ENCODE measurements at places on chromosomes 5 and 9. TPM values are rescaled to one million over a fixed set of nuclear protein-coding genes. Genes with fewer than 3 reads are reported as not detected.

GRCh38 chr5:124605541-124605940, 140.9 kb downstream of the ZNF608 start:
- DNase-seq = peak; percentile 50

DNA sequence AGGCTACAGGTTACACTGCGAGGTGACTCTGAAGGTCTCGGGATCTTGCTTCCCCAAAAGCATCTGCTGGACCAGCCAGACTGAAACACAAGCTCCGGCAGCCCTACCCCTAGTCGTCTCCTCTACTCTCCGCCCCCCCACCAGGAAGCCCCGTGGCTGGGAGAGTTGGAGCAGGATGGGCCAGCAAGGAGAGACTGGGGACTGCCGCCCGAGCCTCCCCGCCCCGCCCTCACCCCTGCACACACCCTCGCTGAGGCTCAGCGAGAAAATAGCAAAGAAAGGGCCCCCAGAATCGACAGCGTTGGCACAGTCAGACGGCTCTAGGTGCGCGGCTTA, 1.3 kb downstream of the TRIM7 start:
- no peak for DNase-seq

The ANKRD20A1 gene
- total RNA-seq = 1.3 TPM

DNA sequence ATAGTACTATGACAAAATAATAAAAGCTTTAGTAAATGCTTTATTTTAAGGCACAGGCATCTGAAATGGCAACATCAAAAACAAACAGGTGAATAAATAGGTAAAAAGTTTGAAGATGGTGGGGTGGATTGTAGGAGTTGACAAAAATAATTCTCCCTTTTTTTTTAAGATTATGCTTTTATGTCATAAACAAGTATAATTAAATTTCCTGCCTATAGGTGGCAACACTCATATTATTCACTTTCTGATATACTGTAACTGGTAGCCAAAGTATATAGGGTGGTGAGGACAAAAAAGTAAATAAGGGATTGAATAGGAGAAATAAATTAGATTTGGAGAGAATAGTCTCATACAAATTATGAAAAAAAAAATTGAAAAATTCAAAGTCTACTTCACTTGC, 120.0 kb upstream of the ACOT12 start:
- no peak for DNase-seq

- DNase-seq = no peak
Observed at GRCh38 chr5:41870627-41871048, 413 bp upstream of the OXCT1 start.

DNA sequence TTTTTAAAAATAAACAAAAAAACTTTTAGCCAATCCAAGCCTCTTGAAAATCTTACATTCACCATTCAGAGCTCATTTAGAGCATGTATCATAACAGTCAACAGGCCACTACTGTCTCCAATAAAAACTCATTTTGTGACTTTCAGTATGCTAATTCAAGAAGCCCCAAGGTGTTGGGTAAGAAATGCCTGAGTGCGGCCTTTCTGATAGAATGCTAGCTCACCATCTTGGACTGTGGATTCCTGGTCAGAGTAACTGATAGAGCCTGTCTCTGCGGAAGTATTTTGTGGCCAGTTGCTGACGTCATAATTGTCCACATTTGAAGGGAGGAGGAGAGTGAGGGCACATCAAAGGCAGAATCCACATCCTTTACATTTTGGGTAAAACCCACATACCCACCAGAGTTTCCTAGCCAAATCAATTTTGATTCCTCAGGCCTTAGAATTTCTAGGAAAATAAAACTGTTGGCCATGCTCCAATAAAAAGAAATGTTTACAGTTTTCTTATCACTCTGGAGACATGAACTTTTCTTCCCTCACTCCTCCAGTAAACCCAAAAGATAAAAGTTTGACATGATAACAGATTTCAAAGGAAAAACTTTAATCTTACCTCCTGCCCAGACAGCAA, 41.1 kb upstream of the ERCC6L2 start:
- no peak for DNase-seq

GRCh38 chr5:176846335-176847140, 36.2 kb downstream of the UNC5A start:
- no peak for DNase-seq

- DNase-seq = no peak
Observed at GRCh38 chr9:69149321-69149807, 24.7 kb upstream of the TJP2 start.

The XRCC4 gene
- total RNA-seq = 5.5 TPM

DNA sequence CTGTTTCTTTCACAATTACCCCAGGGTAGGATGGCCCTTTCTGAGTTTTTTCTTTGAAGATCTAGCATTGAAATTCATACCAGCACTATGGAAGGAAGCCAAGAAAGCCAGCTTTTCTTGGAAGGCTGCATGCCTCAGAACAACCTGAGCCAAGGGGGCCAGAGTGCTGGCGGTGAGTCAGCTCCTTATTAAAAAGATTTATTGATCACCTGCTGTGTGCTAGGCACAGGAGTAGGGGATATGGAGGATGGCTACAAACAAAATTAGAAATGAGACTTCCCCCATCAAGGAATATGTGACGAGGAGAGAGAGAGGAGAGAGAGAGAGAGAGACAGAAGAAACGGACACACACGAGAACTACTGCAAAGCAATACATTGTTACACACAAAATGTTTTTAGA, 184.6 kb upstream of the PUM3 start:
- DNase-seq = no peak

DNA sequence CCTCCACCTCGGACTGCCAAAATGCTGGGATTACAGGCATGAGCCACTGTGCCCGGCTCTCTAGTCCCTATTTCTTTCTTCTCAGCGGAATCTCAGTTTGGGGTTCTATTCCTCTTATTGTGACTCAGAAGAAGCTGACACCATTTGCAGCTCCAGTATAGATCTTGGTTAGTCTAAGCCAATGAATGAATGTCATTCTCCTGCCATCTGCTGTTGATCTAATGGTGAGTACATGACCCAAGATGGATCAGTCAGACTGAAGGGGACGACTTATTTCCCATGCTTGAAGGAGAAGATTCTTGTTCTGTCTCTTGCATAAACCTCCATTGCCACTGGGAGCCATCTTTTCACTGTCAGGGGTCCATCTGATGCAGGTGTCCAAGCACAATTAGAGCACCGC, 76.0 kb upstream of the KLF9 start:
- no peak for DNase-seq

DNA sequence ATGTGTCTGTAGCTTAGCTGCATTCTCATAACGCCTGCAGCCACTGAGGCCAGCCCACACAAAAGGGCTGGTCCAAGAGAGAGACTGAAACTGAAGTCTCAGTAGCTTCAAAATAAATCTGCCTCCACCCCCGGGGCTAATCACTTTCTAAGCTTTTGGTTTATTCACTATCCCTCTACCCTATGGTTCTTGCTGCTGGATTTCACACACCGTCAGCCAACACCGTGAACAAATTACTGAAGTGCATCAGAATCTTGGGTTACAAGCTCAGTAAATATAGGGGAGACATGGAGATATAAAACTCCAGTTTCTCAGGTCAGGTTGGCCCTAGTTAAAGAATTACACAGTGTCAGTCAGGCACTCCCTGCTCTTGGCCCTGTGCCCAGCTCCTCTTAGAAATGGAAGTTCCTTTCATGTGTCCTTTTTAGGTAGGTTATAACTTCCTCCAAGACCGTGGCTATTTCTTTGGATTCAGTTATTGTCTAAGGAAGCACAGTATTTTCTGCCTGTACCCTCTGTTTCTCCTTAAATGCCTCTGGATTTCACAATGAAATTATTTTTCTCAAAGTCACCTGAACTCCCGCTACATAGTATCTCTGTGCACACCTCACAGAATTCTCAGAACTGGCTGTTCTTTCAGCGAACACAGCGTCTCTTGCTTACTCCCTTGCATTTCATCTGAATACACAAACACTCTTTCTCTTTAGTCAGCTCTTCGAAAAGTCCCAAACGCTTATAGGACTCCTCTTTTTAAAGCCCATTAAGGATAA, 112.5 kb downstream of the FAM174A start:
- peak; percentile 60 for DNase-seq

GRCh38 chr5:126919566-126919965, 110.8 kb downstream of the MARCHF3 start:
- no peak for DNase-seq

DNA sequence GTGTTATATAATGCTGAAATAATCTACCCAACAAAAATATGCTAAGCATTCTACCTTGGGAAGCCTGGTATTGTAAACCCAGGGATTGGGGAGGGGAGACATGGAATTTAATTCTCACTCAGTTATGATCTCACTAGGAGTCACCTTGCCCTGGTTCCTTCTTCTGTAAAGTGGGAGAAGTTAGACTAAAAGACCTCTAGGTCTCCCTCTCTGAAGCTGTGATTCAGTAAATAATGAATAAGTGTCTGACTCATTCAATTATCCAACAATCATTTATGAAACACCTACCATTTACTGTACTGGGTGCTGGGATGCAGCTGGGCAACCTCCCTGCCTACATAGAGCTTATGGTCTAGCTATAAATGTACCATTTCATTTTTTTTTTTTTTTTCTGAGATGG, 20.2 kb upstream of the SPARC start:
- DNase-seq = no peak

GRCh38 chr5:140041492-140042392, 1.4 kb downstream of the NRG2 start:
- DNase-seq = peak; percentile 53

The WNT8A gene
- not detected for total RNA-seq

The FBP2 gene
- total RNA-seq = not detected

GRCh38 chr9:131080589-131080988, 15.7 kb upstream of the AIF1L start:
- DNase-seq = no peak

DNA sequence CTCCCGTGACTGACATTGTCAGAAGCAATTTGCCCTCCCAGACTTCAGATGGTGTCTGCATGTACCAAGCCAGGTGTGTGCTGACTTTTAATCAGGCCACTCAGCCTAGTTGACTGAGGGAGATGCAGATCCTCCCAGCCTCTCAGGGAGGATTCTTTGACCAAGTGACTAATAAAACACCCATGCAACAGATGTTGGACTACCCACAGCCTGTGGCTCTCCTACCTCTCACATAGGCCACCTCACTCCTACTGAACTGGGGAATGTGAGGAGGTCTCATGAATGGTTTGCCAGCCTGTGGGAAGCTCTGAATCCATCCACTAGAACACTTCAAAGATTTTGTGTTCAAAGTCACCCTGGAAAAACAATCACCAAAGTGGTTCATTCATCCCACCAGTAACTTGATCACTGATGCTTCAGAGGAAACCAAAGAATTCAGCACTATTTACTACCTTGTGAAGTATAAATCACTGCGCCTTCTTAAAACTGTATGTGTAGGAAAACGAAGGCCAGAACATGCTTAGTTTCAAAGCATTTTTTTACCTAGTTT, 80.1 kb downstream of the ESM1 start:
- DNase-seq = no peak

DNA sequence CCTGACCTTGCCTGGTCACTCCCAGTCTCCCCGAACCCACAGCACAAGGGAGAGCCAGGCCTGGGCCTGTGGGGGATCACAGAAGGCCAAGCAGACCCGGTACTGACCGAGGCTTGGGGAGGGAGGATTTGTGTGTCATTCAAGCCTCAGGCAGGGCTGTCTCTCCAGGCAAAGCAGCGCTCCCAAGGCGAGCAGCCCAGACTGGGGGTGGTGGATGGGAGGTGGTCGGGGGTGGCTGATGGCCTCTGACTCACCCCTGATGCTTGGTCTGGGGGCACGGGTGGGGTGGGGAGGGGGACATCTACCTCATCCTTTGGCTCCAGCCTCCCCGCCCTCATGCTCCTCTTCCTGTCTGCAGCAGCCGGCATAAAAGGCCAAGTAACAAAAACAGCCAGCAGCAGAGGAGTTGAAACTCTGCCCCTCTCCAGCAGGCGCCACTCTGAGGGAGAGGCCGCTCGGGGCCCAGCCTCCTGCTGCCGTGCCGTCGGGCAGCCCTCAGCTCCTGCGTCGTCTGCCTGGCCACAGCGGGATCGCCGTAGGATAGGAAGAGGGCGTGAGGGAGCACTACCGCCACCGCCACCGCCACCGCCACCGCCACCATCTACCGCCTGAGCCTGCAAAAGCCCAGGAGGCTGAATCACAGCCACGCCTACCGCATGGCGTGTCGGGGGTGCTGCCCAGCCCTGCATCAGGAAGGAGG, 166.0 kb downstream of the OLFM1 start:
- DNase-seq = no peak

The HCN1 gene
- total RNA-seq = not detected

DNA sequence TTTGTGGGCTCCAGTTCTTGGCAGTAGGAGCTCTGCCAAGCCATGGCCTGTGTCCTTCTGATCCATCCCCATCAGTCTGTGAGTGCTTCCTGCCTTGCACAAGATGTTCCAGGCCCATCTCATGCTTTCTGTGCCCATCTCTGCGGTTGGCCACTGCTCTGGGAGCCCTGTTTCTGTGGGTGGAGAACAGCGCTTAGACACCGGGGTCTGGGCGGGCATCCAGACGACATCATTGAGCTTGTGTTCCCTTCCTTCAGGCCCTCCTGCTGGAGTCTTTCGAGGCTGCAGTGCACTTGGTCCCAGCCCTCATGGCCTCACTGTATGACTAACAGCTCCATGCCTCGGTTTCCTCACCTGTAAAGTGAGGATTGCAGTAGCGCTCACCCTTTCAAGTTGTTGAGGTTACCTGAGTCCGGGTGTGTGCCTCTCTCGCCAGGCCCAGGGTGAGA, 14.9 kb upstream of the CARD19 start:
- DNase-seq = peak; percentile 15

The SPRY4 gene
- total RNA-seq = 13.8 TPM

- DNase-seq = peak; percentile 88
Observed at GRCh38 chr9:87518702-87519335, 21.2 kb downstream of the DAPK1 start.

The FLT4 gene
- total RNA-seq = 22.5 TPM

DNA sequence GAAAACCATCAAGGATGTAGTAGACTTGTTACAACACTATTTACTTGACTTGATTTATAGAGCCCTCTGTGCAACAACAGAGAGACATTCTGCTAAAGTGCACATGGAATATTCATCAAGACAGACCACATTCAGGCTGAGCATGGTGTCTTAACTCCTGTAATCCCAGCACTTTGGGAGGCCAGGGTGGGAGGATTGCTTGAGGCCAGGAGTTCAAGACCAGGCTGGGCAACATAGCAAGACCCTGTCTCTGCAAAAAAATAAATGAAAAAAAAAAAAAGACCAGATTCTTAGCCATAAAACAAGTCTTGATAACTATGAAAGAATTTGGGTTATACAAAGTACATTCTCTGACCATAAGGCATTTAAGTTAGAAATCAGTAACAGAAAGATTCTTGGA, 25.3 kb downstream of the DENND4C start:
- no peak for DNase-seq

DNA sequence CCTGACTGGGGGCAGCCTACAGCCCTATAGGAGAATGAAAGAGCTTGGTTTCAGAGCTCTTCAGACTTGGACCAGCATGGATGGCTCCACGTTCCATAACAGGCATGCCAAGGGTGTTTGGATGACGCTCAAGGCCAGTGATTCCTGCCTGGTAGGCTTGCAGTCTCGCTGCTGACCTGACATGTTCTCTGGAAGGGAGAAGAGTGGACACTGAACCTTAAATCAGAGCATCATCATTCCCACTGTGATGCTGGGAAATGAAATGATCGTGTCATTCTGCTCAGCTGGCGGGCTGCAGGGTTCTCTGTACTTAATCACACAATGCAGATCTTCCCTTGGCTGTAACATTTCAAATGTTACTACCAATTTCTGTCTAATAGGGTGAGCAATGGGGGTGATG, 57.0 kb downstream of the CFAP90 start:
- no peak for DNase-seq

All from uterus (tissue), 4 donors.